Esophagus squamous epithelium (tissue), 5 donors: ENCODE measurements at places on chromosomes 13 and 19.

DNA sequence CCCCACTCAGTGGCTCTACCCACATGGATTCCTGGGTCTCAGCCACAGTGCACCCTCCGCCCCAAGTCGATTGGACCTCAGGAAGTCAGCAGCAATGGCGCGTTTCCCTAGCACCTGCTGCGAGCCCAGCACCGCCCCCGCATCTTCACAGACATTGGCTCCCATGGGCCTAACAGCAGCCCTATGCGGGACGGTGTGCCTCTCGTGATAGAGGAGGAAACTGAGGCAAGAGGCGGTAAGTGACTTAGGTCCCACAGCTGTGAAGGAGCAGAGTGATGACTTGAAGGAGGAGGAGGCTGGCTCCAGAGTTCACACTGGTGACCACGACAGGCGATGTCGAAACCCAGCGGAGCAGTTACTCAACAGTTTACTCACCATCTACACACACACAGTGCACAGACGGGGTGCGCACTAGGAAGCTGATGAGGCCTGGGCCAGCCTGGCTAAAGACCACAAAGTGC, 104.5 kb upstream of the SOX1 start:
- no peak for DNase-seq

GRCh38 chr13:52707375-52707774, 32.2 kb downstream of the CNMD start:
- DNase-seq, result no peak

GRCh38 chr19:7252364-7252763, 41.9 kb downstream of the INSR start:
- no peak for DNase-seq

DNA sequence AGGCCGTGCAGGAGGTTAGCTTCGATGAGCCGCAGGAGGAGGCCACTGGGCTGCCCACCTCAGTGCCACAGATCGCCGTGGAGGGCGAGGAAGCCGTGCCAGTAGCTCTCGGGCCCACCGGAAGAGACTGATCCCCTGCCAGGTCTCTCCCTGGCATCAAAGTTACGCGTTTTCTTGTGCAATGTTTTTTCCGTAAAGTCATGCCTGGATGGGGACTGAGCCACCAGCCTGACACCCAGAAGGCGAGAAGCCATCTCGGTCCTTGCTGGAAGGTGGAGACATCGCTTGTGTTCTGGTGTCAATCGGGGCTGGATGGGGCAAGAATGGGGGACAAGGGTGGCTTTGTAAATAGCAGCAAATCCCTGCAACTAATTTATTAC, 3.4 kb upstream of the PIK3R2 start:
- DNase-seq, result no peak

- no peak for DNase-seq
Observed at GRCh38 chr13:46296115-46296822, 84.5 kb downstream of the LRRC63 start.
